ENCODE measurements at places on chromosomes 1 and 21. TPM values are rescaled to one million over a fixed set of nuclear protein-coding genes. Genes with fewer than 3 reads are reported as not detected.

- no peak for DNase-seq
Measured at GRCh38 chr21:31397939-31398338, 53.9 kb upstream of the TIAM1 start.

- no peak for DNase-seq
Measured at GRCh38 chr1:179366093-179366800, 476 bp downstream of the AXDND1 start.

The HLX gene
- total RNA-seq = 7.8 TPM

GRCh38 chr1:171683870-171684269 lies 31.4 kb upstream of the MYOC start:
- DNase-seq = no peak

The ALG14 gene
- total RNA-seq = 2.1 TPM

GRCh38 chr1:232472485-232473041 lies 157.4 kb downstream of the SIPA1L2 start:
- no peak for DNase-seq

The CFAP57 gene
- not detected for total RNA-seq

The SLC44A3 gene
- 58.7 TPM for total RNA-seq

DNA sequence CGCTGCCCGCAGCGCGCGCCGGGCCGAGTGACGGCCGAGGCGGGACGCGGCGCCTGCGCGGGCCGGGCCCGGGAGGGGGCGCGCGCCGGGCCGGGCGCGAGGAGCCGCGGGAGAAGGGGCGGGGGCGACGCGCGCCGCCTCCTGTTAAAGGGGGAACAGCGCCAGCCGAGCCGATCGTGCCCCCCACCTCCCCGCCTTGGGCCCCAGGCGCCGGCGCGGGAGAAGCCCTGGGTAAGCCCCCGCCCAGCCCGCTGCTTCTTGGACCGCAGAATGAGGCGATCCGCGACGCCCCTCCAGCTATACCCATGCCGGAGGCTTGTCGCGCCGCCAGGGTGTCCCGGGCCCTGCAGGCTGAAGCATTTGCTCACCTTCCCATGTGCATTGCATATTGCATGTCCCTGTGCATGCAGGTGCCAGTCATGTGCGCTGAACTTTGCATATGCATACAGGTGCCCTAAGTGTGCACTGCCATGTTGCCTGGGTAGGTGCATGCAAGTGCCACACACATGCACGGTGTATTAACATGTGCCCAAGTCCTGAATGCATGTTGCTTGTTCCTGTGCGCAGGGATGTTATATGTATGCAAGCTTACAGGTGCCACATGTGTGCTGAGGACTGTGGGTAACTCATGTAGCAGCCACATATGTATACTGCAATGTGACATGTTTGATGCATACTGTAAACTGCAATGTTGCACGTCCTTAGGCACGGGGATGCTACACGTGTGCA lies at the start of gene ADGRB2:
TSS of gene ADGRB2 (minus strand) at position 29 of the 729 bp plus-strand sequence. CDS start 7,119 bp downstream, outside the sequence.
- no peak for DNase-seq

DNA sequence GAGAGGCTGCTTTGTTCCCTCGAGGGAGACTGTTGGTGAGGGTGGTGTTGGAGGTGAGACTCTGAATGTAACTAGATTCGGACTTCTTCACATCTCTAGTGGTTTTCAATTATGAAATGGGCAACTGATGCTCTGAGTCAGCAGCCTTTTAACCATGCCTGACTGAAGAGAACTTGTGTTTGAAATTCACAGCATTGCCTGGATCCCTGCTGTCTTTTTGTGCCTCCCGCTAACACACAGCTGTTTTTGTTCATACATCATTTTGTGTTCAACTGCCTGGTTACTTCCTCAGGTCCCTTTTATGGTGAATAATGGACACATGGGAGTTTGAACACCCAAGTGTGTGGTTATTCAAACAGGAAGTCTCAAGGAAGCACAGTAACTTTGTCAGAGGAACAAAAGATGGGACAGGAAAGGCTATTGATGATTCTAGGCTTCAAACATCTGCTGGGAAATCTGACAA lies 16.8 kb downstream of the LAMC1 start:
- no peak for DNase-seq

- DNase-seq = no peak
Measured at GRCh38 chr1:10267319-10267718, 56.9 kb downstream of the KIF1B start.

- DNase-seq = no peak
Measured at GRCh38 chr21:32378956-32379355, 13.9 kb downstream of the URB1 start.

- no peak for DNase-seq
Measured at GRCh38 chr21:44390886-44391285, 37.5 kb downstream of the TRPM2 start.

The WDR4 gene
- 6.6 TPM for total RNA-seq

- no peak for DNase-seq
Measured at GRCh38 chr1:168031198-168031597, 94.3 kb upstream of the MPC2 start.

DNA sequence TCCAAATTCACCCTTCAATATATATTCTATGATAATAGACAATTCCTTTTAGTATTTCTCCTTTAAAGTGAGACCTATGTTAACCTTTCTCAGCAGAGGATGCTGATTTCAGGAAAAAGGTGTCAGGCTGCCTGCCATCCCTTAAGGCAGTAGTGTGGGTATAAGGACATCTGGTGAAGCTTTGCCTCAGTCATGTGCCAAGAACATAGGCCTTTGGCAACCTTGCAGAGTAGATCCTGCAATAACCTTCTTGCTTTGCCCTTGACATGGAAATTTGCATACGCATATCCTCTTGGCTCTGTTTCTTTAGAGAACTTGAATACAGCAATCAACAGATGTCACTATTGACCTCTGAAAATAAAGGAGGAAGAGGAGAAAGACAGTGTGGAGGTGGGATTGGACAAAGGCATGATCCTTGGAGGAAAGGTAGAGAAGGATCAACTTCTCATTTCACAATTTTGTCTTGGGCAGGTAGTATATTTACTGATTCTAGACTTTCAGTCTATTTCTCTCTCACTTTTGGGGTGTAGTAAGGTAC lies 21.1 kb upstream of the ZRANB2 start:
- DNase-seq = no peak

DNA sequence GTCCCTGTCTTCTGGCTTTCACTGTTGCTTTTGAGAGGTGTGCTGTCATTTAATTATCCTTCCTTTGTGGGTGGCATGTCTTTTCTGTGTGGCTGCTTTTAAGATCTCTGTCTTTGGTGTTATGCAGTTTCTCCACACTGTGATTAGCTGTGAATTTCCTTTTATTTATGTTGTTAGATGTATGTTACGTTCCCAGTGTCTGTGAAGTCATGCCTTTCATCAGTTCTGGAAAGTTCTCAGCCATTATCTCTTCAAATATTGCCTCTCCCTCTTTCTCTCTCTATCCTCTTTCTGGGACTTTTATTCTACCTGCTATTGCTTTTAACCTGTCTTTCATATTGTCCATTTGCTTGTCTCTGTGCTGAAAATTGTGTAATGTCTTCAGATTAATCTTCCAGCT lies 21.0 kb upstream of the CSF3R start:
- no peak for DNase-seq

- DNase-seq = no peak
Measured at GRCh38 chr1:183360473-183360872, 57.7 kb downstream of the NMNAT2 start.

The RGS18 gene
- total RNA-seq = not detected

GRCh38 chr1:95384567-95384966 lies 150.6 kb downstream of the RWDD3 start:
- DNase-seq = no peak

GRCh38 chr1:246591047-246591446 lies 24.8 kb downstream of the CNST start:
- no peak for DNase-seq

DNA sequence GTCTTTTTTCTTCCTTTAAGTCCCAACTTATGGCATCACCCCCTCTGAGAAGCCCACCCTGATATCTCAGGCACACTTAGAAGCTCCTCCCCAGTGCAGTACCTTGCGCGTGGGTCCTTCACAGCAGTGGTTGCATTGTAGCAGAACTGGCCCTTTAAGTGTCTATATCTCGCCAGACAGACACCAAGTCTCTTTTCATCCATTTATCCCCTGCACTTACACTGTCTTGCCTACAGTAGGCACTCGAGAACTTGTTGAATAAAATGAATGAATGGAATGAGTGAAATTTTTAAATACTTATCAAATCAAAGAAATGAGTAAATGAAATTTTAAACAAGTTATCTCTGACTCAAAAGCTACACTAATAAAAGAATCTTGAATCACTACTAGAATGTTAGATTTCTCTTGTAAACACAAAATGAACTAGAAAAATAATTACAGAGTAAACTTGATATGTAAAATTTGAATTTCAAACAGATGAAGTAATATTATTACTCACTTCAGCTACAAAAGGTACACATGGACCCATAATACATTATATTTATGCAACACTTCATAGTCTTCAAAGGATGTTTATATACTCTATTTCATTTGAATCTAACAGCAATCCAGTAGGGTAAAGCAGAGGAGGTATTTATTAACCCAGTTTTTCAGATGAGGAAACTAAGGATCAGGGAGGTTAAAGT lies 54.7 kb upstream of the MAN1A2 start:
- no peak for DNase-seq

DNA sequence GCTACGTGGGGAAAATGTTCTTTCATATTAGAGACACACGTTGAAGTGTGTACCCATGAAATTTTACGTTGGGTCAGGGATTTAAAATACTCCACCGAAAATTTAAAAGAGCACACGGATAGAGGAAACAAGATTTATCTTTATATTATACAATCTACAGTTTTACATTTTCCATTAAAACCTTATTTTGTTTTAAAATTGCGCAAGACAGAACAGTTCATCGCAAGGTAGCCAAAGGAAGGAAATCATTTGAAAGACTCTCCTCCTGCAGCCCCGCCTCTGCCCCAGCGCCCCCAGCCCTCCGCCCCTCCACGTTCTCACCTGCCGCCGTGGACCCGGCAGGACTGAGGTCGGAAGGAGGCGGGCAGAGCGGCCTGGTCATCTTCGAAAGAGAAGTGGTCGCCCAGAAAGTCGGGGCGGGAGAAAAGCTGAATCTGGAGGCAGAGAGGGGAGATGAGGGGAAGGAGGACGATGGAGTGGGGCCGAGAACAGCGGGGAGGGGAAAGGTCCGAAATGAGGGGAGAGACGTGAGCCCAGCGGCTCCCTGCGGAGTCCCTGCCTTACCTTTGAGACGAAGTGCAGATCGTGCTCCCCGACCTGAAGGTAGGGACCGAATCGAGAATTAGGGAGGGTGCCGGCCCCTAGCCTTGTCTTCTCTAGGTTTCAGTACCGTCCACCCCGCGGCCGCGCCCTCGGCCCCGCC lies 18.0 kb downstream of the CRYBG2 start:
- no peak for DNase-seq

The U2AF1 gene
- 44.8 TPM for total RNA-seq

DNA sequence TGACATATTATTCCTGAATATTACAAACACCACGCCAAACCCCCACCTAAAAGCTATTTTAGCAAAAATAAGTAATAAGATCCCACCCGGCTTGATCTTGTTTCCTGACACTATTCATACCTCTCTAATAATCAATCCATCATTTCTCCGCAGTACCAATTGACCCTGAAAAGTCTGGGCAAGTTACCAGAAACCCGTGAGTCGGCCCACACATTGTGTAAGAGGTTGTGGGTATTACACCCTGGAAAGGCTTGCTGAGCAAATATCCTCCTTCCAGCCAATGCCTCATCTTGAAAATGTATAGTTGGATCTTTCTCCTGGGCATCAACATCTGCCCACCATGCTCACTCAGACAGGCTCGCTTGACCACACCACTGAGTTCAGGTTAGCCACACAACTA lies 451.0 kb downstream of the TTLL7 start:
- DNase-seq = no peak

- DNase-seq = no peak
Measured at GRCh38 chr1:160624464-160624863, 22.4 kb downstream of the SLAMF1 start.

The DENND2D gene
- total RNA-seq = 56.4 TPM

GRCh38 chr21:9838738-9839642 lies 682.4 kb upstream of the TPTE start:
- no peak for DNase-seq

- DNase-seq = no peak
Measured at GRCh38 chr1:12402159-12402673, 172.4 kb downstream of the VPS13D start.

GRCh38 chr1:179298952-179299351 lies 5.4 kb downstream of the SOAT1 start:
- DNase-seq = no peak

DNA sequence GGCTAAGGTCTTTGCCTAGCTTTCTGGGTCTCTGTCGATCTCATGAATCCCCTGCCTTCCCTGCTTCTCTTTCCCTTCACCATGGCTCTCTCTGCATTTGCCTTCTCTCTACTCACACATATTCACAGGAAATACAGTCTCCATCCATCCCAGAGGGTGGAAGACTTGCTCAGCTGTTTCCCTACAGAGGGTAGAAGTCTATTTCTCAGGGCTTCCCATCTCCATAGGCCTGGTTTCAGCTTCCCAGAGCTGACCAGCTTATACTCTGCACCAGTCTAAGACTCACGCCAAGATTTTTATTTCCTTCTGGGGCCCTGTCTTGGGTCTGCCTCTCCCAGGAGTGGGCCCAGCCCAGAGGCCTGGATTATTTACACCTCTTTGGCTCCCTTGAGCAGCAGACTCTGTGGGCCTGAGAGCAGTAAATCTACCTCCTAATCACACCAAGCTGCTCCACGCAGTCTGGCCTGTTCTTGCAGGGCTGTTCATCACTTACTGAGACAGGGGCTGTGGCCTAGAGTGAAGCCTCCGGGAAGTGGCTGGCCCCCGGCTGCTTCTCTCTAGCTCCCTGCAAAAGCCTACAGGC lies 102.5 kb downstream of the PLXNA2 start:
- DNase-seq = peak; percentile 58

The CNKSR1 gene
- 88.0 TPM for total RNA-seq

The LORICRIN gene
- not detected for total RNA-seq

The GBP6 gene
- not detected for total RNA-seq

- DNase-seq = peak; percentile 69
Measured at GRCh38 chr1:165631342-165632151, 513 bp downstream of the MGST3 start.

DNA sequence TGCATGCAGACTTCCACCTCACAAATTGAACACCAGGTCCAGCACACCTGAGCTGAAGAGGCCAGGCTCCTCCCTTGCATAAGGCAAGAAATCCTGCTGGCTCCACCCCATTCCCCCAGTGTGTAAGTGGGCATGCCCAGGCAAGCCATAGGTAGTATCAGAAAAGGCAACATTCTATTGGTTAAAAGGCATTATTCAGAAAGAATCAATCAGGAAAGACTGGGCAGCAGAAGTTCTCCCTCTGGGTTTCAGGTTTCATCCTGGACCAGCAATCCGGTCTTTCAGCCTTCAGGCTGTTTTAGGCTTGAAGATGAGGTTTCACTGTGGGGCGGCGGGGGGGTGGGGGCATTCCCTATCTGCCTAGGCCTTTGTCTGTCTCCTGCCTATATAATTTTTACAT lies 42.0 kb upstream of the LHX8 start:
- DNase-seq = no peak

The NCAM2 gene
- not detected for total RNA-seq

The ST6GALNAC3 gene
- 1.9 TPM for total RNA-seq

The TEDDM1 gene
- total RNA-seq = not detected

- no peak for DNase-seq
Measured at GRCh38 chr1:30409476-30410152, 313.8 kb downstream of the MATN1 start.

The B4GALT2 gene
- total RNA-seq = 19.5 TPM

GRCh38 chr1:24732186-24732885 lies 12.9 kb upstream of the CLIC4 start:
- DNase-seq = no peak
